ENCODE measurements at places on chromosomes 1 and 21.

DNA sequence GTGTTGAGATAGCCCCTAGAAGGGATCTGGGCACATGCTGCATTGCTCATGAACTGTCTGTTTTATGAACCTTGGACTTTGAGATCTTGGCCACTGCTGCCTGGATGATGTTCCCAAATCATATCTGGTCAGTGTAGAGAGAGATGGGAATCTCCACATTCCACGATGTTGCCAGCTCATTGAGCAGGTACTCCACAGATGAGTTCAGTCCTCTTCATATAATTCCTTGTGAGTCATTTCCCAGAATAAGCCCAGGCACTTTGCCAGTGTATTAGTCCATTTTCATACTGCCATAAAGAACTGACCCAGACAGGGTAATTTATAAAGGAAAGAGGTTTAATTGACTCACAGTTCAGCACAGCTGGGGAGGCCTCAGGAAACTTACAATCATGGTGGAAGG, 254.0 kb upstream of the RUNX1 start:
- no peak for DNase-seq

DNA sequence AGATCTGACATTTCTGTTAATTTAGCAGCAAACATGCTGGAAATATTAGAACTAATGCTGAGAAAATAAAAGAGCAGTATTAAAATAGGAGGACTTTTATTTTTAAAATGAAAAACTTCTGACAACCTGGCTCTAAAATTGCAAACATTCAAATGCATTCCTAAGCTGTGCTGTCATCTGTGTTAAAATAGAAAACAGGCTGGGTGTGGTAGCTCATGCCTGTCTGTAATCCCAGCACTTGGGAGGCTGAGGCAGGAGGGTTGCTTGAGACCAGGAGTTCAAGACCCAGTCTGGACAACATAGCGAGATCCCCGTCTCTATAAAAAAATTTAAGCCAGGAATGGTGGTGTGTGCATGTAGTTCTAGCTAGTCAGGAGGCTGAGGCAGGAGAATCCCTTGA, 44.6 kb downstream of the MIGA1 start:
- DNase-seq, result no peak

- no peak for DNase-seq
These were observed 3.7 kb downstream of the C1orf226 start for GRCh38 chr1:162385280-162385623.

- no peak for DNase-seq
These were observed 13.9 kb upstream of the LY9 start for GRCh38 chr1:160781914-160782689.

- DNase-seq, result no peak
These were observed 67.0 kb downstream of the ERO1B start for GRCh38 chr1:236214761-236215160.

- DNase-seq, result no peak
These were observed 55.5 kb downstream of the OLFML3 start for GRCh38 chr1:114034567-114035303.
